ENCODE measurements at places on chromosomes 7 and 10.

GRCh38 chr10:118629211-118629610, 33.8 kb upstream of the PRLHR start:
- DNase-seq, result no peak

- no peak for DNase-seq
Observed at GRCh38 chr10:30816159-30816819, 186.7 kb upstream of the LYZL2 start.

DNA sequence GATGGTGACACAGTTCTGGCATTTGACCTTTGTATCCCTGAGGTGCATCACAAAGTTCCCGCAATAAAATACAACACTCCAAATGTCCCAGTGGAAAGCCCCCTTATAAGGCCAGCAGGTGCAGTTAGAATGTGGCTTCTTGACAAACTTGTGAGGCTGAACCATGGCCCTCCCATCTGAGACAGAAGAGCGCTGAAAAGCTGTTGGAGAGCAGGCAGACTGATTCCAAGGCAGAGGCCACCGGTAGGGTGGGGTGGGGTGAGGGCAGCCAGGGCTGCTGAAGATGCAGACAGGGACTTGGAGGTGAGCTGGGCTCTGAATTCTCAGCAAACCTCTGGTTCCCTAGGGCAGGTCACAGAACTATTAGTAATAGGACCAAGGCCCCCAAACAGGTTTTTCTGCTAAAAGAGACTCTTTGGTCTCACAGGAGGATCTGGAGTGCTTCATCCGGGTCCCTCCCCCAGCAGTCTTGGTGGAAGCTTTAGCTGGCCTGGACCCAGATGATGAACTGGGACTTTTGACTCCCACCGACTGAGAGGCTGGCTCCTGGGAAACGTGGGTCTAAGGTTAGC, 15.6 kb upstream of the CHST3 start:
- DNase-seq, result no peak

GRCh38 chr7:140342727-140343514, 55.4 kb downstream of the SLC37A3 start:
- DNase-seq, result no peak

- DNase-seq, result no peak
Observed at GRCh38 chr7:102270178-102270887, 16.3 kb upstream of the SH2B2 start.

- DNase-seq, result no peak
Observed at GRCh38 chr10:22285130-22285529, 31.1 kb upstream of the COMMD3 start.

- no peak for DNase-seq
Observed at GRCh38 chr10:3765146-3765545, 19.9 kb downstream of the KLF6 start.

DNA sequence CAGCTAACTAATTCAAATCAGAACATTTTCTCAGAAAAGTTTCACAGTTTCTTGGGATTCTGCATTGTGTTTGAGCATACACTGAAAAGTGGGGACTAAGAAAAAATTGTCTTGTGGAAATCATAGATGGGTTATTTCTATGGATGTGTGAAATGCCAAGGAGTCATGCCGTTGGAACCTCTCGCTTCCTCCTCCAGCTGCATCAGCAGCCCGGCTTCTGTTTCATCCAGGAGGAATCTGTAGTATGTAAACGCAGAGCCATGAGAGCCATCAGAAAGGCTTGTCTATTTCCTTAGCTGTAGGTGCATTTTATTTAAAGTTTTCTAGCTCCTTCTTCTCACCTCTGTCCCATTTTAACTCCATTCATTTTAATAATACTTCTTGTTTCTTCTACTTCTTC, 1144.1 kb downstream of the GATA3 start:
- no peak for DNase-seq

GRCh38 chr10:52466464-52466863, 152.4 kb downstream of the DKK1 start:
- DNase-seq, result no peak

GRCh38 chr7:66626331-66626934, 2.2 kb upstream of the KCTD7 start:
- DNase-seq, result no peak

DNA sequence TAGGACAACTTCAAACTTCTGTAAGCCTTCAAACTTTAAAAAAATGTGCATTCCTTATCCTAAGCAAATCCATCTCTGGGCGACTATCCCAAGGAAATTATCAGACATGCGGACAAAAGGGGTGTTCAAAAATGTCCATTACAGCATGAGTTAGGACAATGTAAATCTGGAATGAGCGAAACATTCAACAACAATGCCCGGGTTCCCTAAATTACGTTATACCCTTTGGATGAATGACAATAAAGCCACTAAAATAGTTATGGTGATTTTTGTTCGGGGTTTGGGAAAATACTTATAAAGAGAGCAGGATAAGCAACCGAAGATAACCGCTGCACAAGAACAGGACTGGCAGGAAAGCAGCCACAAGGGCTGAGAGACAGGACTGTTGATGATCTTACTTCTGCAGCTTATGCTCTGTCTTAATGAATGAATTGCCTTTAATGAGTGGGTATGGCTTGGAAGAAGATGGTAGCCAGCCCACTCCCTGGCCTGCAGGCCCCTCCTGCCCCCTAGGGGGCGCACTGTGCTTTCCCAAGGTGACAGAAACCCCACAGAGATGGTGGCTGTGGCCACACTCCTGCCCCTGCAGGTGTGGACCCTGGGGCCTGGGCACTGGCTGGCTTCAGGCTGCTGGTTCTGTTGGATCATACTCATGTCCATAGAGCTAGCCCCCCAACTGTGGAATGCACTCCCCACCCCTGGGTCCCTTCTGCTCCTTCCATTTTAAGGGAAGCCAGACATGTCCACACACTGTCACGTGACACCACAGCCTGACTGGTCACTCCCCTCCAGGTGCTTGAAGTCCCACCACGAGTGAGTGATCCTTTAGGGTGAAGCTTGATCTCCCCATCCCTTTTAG, 45.0 kb downstream of the ZCCHC24 start:
- DNase-seq, result peak; percentile 71

GRCh38 chr10:44517635-44518034, 132.7 kb upstream of the CXCL12 start:
- no peak for DNase-seq

GRCh38 chr7:105297309-105297708, 91.4 kb downstream of the SRPK2 start:
- no peak for DNase-seq

- DNase-seq, result no peak
Observed at GRCh38 chr7:152543799-152544198, 108.0 kb upstream of the KMT2C start.

- DNase-seq, result no peak
Observed at GRCh38 chr10:124943301-124944092, 1.6 kb downstream of the ZRANB1 start.

GRCh38 chr10:132687893-132688579, 97.9 kb downstream of the NKX6-2 start:
- DNase-seq, result peak; percentile 17

- no peak for DNase-seq
Observed at GRCh38 chr10:126844406-126844805, 60.8 kb upstream of the DOCK1 start.

- no peak for DNase-seq
Observed at GRCh38 chr10:54614072-54614471, 187.0 kb downstream of the PCDH15 start.

DNA sequence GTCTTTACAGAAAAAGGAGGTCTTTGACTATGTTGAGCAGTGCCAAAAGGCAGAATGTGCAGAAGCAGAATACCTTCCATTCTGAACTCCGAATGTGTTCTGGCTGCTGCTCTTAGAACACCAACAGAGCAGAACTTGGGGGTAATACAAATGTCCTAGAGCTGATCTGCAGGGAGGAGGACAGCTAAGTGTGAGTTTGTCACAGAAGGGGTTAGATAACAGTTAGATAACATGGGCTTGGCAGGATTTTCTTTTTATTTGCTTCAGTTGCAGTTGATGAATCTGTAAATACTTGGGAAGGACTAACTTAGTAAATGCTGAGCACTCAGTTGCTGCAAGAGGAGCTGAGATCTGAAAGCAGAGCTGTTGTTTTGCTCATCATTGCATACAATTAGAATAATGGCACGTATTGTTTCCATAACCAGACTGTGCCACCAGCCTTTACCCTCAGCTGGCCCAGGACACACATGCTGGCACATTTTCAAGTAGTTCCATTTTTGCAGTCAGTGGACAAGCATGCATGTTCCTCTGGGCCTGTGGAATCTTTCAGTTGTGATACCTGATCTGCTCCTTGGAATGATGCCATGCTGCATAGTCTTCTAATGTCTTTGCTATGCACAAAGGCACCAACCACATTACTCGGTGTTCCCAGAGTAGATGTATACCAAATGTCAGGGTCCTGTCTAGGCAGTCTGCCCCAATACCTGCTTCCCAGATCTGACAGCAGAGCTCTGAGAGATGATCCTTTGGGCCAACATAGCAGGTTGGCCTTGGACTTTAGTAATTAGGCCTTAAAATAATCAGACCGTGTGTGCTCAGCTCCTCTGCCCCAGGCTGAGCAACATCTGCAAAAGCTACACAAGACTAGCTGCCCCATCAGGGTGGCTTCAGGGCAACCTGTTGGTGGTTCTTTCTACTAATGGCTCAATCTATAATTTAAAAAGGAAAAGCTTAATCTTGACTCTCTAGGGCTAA, 55.7 kb downstream of the GSDME start:
- no peak for DNase-seq

GRCh38 chr7:99368750-99369389, 5.7 kb upstream of the ARPC1B start:
- no peak for DNase-seq

DNA sequence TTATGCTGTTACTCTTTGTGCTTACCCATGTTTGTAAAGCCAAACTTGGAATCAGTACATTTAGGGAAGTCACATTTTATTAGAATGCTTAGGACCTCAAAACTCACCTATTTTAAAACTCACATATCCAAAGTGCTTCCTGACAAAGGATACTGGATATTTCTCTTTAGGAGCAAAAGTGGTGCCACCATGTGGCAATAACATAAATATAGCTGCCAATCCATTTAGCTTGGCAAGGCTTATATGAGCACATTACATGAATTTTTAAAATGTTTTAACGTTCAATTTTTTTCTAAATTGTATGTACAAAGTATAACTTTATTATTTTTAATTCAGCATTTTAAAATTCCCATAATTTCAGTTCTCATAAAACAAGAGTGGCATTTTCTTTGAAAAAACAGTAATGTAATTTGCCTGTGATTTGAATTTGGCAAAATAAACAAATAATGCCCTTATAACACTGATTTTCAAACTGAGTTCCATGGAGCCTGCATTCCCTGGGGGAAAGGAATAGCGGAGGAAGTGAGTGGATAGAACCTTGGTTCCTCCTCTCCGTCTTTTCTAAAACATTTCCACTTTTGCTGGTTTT, 75.4 kb downstream of the HDAC9 start:
- DNase-seq, result no peak

DNA sequence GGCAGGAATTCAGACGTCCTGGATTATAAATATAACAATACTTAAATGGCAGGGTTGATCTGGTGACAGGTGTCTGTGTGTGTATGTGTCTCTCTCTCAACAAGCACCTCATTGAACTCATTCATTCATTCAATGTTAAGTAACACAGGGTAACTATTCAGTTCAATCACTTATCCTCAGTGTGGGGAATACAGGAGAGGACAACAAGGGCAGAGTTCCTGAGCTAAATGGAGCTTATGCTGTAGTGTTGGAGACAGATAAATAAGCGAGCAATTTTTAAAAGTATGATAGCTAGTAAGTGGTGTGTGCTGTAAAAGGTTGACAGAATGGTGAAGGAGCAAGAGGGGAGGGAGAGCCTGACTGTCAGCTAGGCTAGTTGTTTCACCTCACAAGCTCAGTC, 178.4 kb downstream of the DGKI start:
- DNase-seq, result no peak

- DNase-seq, result no peak
Observed at GRCh38 chr10:119425102-119425880, 117.2 kb downstream of the RGS10 start.

DNA sequence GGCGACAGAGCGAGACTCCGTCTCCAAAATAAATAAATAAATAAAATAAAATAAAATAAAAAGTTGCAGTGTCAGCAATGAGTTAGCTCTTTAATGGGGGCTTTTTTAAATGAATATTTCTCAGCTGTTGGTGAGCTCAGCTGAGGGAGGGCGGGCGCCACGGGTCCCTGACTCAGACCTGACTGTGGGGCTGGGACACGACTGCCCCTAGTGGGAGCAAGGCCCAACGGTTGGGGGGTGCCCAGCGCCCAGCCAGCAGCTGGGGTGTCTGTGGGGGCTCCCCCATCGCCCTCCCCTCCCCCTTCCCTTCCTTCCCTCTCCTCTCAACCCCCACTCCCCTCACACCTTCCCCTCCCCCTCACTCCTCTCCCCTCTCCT, 46.6 kb downstream of the PWWP2B start:
- no peak for DNase-seq

DNA sequence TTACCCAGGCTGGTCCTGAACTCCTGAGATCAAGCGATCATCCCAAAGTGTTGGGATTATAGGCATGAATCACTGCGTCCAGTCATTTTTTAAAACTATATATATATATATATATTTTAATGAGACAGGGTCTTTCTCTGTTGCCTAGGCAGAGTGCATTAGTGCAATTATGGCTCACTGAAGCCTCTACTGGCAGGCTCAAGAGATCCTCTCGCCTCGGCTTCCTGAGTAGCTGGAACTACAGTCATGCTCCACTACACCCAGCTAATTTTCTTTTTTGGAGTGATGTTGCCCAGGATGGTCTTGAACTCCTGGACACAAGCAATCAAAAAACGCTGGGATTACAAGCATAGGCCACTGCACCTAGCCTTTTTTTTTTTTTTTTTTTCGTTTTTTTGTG, 55.3 kb upstream of the KAT6B start:
- no peak for DNase-seq

DNA sequence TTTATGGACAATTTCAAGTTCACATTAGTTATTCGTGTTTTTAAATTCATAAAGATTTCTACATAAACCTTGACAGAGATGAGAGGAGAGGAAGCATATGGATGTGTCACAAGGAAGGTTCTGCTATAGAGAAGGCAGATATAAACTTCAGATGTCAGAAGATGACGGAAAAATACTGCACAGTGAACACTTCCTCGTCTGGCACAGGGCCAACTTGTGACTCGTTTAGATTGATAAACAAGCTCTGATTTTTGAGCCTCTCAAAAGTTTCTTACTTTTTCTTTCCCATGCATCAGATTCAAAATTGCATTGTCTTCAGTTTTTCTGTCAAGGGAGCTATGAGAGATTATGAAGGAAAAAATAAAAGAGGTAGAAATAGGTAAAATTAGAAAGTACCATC, 156.4 kb upstream of the MINDY3 start:
- no peak for DNase-seq

GRCh38 chr10:96724621-96725020, 4.3 kb upstream of the PIK3AP1 start:
- no peak for DNase-seq

DNA sequence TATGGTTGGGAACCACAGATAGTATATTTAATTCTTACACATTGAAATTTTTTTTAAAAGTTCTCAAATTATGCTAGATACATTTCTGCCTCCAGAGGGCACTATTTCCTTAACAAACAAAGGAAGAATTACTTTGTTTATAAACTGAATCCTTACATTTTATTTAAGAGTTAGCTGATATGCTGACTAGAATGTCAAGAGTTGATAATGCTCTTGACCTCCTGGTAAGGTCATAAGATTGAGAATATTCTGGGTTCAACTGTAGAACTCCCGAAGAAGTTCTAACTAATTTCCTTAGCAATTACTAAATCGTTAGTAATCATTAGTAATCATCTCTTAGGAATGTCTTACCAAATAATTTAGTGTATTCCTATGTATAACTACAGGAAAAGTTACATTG, 95.3 kb upstream of the CYP26C1 start:
- no peak for DNase-seq

- no peak for DNase-seq
Observed at GRCh38 chr7:115924411-115924810, 106.2 kb downstream of the TFEC start.
